ENCODE measurements at places on chromosomes 16 and 17.

GRCh38 chr17:40416671-40417070 is 1.0 kb downstream of the TOP2A start:
- DNase-seq: no peak

DNA sequence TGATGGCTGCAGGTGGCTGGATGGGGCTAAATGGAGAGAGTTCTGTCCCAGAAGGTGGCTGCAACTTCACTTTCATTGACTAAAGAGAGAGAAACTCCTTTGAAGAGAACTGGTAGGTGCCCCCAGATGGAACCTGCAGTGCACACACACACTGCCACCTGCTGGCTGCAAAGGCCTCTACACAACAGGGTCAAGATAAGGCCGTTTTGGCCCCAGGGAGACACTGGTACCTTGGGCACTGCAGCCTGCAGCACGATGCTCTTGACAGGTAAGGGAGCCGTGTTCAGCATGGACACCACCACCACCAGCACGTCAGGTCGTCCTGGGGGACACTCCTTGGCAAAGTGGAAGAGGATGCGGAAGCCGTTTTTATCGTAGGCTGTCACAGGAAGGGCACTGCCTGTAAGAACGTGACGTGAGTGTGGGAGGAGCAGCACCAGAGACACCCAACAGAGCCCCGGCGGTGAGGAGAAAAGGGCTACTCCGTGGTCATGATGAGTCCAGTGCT is 22.7 kb downstream of the GGA3 start:
- peak; percentile 36 for DNase-seq

- no peak for DNase-seq
These were observed 179.4 kb downstream of the BANP start for GRCh38 chr16:88130681-88131080.

GRCh38 chr17:74938194-74938950 is 2.7 kb downstream of the OTOP3 start:
- DNase-seq: no peak

DNA sequence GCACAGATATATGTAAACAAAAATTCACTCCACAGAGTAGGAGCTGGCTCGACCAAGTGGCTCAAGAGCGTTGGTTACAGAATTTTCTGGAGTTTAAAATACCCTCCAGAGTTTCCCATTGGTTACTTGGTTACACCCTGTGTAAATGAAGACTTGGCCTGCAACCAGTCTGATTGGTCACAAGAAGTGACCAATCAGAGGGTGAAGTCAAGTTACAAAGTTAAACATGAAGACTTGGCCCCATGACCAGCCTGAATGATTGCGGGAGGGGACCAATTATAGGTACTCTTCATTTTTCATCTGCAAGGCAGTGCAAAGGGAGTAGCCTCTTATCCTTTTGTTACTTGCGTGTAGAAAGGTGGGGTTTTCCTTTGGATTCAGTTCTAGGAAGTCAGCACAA is 121.3 kb upstream of the SALL1 start:
- DNase-seq: no peak
